Stimulated activated CD4-positive, alpha-beta T cell treated with anti-CD3 and anti-CD28 coated beads, Interleukin-2, amount 100 ng/mL, for 48 hours (primary cell): ENCODE measurements at places on chromosomes 2 and 18.

GRCh38 chr2:8234757-8235374 lies 447.0 kb upstream of the ID2 start:
- no peak for DNase-seq

- no peak for DNase-seq
Observed at GRCh38 chr2:168529900-168530561, 74.0 kb downstream of the CERS6 start.

GRCh38 chr2:64799592-64800252 lies 146.0 kb upstream of the SERTAD2 start:
- DNase-seq, result no peak

- DNase-seq, result no peak
Observed at GRCh38 chr2:127656569-127657231, 10.7 kb downstream of the GPR17 start.

- no peak for DNase-seq
Observed at GRCh38 chr2:47265158-47265557, 110.0 kb upstream of the STPG4 start.

DNA sequence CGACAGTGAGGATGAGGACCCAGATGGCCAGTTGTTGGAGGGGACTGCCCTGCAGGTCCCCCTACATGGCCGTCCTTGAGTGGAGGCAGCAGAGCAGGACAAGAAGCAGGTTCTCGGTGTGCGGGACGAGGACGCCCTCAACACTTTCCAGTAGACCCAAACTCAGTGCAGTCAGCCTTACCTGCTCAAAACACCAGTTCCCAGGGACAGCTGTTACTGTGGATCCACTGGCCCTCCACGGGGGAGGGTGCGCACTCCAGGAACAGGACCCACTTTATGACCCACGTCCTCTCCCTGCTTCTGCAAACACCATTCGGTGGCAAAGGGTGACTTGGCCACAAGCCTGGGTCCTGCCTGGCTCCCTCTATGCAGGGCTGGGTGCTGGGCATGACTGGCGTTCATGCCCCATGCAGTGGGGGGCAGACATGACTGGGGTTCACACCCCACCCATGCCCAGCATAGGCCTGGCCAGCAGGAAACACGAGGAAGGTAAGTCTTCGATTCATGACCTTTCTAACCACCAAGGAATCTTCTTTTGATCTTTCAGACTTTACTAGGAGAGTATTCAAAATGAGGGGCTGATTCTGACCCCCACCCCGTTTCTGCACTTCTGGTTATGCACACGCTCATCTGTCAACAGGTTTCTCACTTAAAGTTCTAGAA lies 233.7 kb downstream of the HDAC4 start:
- no peak for DNase-seq

- no peak for DNase-seq
Observed at GRCh38 chr2:124708661-124709060, 683.6 kb downstream of the CNTNAP5 start.

DNA sequence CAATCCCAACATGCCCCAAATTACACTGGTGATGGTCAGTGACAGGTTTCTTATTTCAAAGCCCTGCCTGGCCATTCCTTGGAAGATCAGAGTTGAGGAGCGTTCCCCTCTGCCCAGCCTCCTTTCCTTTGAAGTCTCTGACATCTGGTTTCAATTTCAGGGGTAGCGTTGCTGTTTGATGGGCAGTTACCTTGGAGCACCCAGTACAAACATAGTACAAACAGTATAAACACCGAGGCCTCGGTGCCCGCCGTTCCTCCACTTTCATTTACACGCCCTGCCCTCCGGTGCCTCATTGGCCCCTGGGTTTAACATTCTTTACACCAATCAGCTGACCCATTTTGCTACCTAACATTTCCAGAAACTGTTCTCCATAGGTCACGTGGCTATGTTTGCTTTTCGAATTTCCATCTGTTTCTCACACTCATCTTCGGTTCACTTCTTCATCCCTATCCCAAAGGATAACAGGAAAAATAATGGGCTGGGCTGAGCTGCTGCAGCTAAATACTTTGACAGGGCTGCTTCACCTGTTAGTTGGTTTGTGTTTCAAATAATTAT lies 65.6 kb downstream of the NRP2 start:
- DNase-seq, result no peak

- DNase-seq, result no peak
Observed at GRCh38 chr2:33437297-33437696, 39.2 kb upstream of the RASGRP3 start.

GRCh38 chr18:11147962-11148679 lies 1.2 kb downstream of the PIEZO2 start:
- DNase-seq, result no peak

DNA sequence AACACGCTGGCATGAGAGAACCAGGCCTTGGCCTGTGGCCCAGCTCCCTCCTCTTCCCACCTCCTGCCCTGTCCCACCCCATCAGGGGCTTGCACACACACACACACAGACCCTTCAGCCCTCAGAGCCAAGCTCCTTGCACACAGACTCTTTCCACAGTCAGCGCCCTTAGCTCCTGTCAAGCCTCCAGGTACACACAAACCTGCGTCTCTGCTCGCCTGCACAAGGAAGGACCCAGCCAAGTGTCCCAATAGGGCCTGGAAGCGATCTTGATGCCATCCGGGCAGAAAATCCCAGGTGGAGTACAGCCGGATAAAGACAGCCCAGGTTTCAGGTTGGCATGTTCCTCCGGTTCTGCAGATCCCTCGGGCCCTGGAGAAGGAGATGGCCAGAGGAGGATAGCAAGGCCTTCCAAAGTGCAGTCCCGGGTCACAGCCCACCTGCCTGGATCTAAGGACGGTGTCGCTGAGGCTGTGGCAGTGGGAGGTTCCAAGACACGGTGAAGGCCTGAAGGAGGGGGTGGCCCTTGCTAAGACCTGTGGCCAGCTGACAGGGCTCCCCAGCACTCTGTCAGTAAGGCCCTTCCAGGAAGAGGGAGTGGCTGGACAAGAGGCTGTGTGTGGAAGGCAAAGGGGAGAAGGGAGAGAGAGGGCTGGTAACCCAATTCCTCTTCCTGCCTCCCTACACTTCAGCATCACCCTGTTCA lies 18.5 kb upstream of the STEAP3 start:
- no peak for DNase-seq

GRCh38 chr18:13440277-13441248 lies 222.0 kb downstream of the LDLRAD4 start:
- DNase-seq, result no peak

DNA sequence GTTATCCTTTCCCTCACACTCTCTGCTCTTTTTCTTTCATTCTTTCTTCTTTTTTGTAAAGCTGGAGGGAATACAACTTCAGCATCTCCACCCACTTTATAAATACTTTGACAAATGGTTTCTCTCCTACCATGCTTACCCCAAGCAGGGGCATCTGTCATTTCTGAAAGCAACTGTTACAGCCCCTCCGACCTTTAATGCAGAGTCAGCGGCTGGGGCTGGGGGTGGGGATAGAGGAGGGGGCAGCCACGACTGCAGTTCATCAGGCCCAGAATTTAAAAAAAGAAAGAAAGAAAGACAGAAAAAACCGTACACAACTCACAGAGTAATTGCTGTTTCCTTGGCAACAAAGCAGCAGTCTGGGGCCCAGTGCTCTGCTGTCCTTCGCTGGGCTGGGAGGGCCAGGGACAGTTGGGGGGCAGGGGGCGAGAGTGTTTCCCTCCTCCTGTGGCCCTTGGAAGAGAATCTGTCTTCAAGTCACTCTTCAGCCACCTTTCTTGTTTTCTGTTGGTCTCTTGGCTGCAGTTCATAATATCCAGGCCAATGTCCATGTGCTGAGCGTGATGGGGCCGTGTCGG lies 53.8 kb downstream of the CELF4 start:
- DNase-seq, result no peak

GRCh38 chr18:50829644-50830043 lies 9.8 kb upstream of the MRO start:
- DNase-seq, result no peak

GRCh38 chr18:58201733-58202730 lies 158.0 kb downstream of the NEDD4L start:
- no peak for DNase-seq

GRCh38 chr2:177724398-177725287 lies 332.1 kb downstream of the AGPS start:
- peak; percentile 49 for DNase-seq

GRCh38 chr18:53886058-53886457 lies 338.4 kb downstream of the MBD2 start:
- no peak for DNase-seq

GRCh38 chr18:9428862-9429661 lies 46.3 kb upstream of the RALBP1 start:
- no peak for DNase-seq

- DNase-seq, result no peak
Observed at GRCh38 chr2:173090276-173090877, 14.7 kb downstream of the MAP3K20 start.

GRCh38 chr18:31633392-31634330 lies 42.0 kb downstream of the TTR start:
- DNase-seq, result no peak

DNA sequence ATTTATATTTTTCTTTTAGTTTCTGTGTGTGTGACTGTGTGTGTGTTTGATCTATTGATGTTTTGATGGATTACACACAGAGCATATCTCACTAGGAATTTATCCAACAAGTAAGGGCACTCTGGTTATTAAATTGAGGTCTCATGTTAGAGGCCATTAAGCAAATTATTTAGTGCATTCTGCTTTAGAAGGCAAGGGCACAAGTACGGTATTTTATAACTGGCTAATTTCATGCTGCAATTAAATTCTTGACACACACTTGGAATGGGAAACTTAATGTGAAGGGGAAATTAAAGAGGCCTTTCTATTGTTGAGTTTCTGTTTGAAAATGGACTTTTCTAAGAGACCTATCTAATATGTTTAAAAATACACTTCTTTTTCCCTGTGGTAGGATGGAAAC lies 25.8 kb downstream of the NYAP2 start:
- DNase-seq, result no peak

GRCh38 chr2:204187229-204188083 lies 250.9 kb downstream of the ICOS start:
- DNase-seq, result no peak

DNA sequence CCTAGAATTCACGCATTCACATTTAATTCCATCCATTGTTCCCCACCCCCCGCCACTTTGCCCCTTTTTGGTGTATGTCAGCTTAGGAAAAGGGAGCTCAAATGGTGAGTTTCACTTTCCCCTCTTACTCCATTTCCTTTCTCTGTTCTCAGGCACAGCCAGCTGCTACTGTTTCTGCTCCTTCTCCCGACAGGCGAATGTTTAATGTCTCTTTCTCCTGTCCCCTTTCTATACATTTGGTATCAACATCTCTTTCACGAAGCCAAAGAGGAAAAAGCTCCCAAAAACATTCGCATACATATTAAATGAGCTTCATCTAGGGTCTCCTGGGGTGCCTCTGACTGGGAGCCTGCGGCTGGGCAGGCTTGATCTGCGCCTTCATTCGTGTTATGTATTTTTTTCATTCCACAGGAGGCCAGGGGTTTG lies 124.2 kb upstream of the SATB2 start:
- no peak for DNase-seq

DNA sequence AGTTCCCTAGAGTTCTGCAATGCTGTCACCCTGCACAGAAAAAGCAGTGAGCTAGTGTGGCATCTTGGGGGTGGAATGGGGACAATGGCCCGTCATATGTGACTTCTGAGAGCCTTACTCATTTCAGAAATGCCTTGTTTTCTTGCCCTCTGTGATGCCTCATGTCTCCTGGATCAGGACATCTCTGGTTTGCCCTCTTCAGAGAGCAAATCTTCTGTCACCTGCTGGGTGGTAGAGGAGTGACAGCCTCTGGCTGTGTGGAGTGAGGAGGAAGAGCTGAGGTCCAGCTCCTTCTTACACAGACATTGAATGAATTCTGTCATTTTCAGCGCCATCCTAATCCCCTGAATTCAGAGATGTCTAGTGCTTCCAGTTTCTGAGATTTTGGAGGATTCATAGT lies 55.6 kb upstream of the PHLPP1 start:
- DNase-seq, result no peak

DNA sequence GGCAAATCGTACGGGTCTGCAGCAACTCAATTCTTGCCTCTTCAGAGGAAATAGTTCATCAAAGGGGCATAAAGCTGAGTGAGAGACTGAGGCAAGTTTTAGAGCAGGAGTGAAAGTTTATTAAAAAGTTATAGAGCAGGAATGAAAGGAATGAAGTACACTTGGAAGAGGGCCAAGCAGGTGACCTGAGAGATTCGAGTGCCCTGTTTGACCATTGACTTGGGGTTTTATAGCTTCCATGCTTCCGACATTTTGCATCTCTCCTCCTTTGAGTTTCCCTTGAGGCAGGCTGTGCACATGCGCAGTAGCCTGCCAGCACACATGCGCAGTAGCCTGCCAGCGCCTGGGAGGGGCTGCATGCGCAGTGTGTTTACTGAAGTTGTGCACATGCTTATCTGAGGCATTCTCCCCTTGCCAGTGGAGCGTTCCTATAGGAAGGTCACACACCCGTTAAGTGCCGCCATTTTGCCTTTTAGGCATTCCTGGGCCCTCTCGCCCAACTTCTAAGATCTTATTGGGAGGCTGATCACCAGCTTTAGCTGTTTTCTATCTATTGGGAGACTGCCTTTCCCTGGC lies 265.5 kb upstream of the MGAT5 start:
- no peak for DNase-seq

DNA sequence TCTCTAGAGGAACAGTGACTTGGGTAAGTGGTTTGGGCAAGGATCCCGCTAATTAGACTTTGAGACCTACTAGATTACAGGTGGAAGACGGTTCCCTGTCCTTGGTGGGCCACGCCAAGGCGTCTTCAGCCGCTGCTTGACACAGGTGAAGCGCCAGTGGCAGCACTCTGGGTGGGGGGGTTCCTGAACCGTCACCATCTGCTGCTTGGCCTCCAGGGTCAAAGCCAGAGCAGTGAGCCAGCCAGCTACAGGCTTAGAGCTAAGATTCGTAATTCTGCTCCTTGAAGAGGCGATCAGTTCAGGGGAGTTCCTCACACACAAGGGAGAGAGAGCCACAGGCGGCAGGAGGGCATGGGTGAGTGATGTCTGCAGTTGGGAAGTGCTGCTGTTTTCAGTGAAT lies 39.4 kb upstream of the RBM44 start:
- no peak for DNase-seq

GRCh38 chr2:64212801-64213321 lies 68.6 kb upstream of the PELI1 start:
- DNase-seq, result peak; percentile 34

- DNase-seq, result no peak
Observed at GRCh38 chr2:195413422-195413821, 243.6 kb upstream of the SLC39A10 start.

- no peak for DNase-seq
Observed at GRCh38 chr2:71933467-71934319, 214.0 kb downstream of the CYP26B1 start.

- no peak for DNase-seq
Observed at GRCh38 chr2:19141234-19142004, 217.0 kb downstream of the OSR1 start.

GRCh38 chr2:66441581-66442320 lies 6.8 kb downstream of the MEIS1 start:
- no peak for DNase-seq

DNA sequence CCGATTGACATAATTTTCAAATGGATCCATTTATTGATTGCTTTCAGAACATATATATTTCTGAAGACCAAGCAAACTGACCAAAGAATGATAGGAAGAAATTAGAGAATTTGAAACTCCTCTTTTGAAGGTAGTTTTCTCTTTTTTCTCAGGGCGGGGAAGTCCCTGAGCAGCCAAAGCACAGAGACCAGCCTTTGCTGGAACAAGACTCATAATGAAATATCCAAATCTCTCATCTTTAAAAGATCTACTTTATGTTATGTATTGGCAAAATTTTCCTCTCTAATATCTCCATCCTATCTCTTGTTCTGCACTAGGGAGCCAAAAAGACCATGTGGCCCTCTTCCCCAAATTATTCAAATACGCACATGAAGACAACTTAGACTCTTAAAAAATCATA lies 379.0 kb upstream of the TCF4 start:
- no peak for DNase-seq
